Stimulated activated CD4-positive, alpha-beta T cell treated with anti-CD3 and anti-CD28 coated beads, Interleukin-15, amount 100 ng/mL, for 1 hour (primary cell): ENCODE measurements at places on chromosomes 5 and 9.

DNA sequence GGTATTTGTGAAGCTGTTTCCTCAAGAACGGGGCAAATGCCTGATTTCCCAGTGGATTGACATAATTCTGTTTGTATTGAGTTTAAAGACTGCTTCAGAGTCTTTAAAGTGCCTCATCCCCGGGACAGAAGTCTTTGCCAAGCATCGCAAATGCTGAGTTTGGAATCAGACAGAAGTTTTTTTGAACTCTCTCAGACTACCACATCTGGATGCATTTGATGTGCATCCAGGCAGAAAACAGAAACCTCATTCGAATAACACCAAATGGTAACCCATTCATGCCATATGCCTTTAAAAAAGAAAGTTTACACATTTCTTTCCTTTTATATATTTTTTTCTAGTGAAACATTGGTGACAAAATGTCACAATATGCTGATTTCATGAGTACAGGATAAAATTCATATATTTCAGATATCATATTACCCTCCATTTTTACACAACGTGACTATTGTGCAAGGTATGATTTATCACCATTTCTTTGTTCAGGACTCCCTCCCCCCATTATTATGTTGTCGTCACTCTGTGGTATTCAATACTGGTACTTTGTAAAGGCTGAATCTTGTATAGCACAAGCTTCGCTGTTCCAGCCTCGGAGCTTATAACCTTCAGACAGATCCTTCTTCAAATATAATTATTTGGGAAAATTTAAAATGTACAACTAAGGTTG is 91.1 kb downstream of the ZNF608 start:
- no peak for DNase-seq

GRCh38 chr5:5432020-5432707 is 9.7 kb downstream of the ICE1 start:
- DNase-seq, result no peak

GRCh38 chr9:14326264-14326826 is 12.4 kb upstream of the NFIB start:
- DNase-seq, result no peak

GRCh38 chr9:3458806-3459475 is 66.9 kb downstream of the RFX3 start:
- DNase-seq, result no peak

GRCh38 chr5:67802766-67803165 is 412.8 kb upstream of the PIK3R1 start:
- DNase-seq, result no peak

DNA sequence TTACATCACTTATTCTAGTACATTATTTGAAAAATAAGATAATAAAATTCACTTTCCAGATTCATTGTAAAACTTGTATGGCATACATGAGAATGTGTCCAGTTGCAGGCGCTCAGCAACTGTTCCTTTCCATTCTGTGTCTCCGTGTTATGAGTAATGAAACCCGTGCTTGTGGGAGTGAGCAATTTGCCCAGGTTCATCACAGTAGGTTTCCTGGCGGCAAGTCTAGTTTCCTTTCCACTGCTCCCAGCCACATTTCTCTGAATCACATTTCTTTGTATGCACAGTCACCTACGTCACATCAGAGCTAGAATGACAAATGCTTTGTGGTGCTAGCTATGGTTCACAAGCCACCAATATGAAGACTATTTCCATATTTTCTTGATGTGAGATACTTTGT is 39.9 kb downstream of the MOCS2 start:
- peak; percentile 4 for DNase-seq

DNA sequence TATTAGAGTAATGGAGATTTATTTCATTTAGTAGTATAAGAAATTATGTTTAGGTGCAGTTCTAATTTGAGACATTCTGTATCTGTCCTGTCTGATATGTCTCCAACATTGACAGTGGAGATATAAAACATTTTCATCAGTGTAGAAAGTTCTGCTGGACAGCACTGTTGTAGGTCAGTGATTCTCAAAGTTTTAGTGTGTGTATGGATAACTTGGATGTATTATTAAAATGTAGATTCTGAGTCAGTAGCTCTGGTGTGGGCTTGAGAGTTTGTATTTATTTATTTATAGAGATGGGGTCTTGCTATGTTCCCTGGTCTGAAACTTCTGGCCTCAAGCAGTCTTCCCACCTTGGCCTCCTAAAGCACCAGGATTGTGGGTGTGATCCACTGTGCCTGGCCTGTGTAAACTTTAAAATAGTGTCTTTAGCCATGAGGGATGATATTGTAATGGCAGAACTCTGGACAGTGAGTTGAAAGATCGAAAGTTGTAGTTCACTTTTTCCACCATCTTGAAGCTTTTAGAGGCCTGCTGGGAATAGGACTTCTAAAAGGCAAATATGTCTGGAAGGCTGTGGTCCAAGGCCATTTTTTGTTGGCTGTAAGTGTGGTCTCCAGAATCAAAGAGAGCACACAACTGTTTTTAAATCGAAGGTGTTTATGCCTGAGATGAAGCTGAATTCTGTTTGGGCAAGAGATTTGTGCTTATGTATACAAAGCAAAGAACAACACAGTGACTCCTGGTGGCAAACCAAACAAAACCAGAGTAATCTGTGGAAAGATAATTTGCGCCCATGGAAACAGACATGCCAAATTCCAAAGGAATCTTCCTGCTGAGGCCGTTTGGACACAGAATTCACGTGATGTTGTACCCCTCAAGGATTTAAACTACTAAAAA is 12.4 kb downstream of the UBAP1 start:
- DNase-seq, result no peak

- no peak for DNase-seq
These were observed 2.1 kb upstream of the MARCHF6 start for GRCh38 chr5:10351199-10351905.

DNA sequence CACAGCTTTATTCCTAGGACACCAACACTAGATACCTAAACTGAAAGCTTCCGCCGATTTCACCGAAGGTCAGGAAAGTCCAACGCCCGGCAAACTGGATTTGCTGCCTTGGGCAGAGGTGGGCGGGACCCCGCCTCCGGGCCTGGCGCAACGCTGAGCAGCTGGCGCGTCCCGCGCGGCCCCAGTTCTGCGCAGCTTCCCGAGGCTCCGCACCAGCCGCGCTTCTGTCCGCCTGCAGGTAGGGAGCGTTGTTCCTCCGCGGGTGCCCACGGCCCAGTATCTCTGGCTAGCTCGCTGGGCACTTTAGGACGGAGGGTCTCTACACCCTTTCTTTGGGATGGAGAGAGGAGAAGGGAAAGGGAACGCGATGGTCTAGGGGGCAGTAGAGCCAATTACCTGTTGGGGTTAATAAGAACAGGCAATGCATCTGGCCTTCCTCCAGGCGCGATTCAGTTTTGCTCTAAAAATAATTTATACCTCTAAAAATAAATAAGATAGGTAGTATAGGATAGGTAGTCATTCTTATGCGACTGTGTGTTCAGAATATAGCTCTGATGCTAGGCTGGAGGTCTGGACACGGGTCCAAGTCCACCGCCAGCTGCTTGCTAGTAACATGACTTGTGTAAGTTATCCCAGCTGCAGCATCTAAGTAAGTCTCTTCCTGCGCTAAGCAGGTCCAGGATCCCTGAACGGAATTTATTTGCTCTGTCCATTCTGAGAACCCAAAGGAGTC is at the start of gene CD274:
Gene CD274, plus strand, starts transcription at position 184 of the 733 bp plus-strand sequence. CDS start 5,572 bp downstream, outside the sequence.
- DNase-seq, result peak; percentile 57

DNA sequence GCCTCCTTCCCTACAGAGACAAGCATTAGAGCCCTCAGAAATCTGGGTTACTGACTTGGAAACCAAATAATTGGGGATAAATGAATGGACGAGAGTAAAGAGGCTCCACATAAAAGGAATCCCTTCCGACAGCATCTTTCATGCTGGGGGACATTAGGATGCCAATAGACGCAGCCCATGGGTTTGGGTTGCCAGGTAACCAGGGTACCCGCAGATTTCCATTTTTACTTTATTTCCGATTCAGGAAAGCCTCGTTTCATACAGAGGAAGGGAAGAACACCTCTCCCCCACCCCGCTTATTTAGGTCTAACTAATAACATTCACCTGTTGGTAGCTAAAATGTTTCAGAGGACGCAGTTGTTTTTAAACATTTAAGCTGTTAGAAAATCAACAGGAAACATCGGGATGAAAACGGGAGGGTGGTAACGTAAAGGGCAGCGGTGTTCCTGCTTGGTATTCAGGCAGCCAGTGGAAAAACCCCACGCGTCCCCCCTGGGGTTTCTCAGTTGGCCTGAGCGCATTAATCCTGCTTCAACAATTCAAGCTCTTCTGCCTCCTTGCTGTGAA is 179.5 kb downstream of the YTHDC2 start:
- DNase-seq, result no peak

- DNase-seq, result no peak
These were observed 497.0 kb downstream of the RAB3C start for GRCh38 chr5:59079622-59080620.

DNA sequence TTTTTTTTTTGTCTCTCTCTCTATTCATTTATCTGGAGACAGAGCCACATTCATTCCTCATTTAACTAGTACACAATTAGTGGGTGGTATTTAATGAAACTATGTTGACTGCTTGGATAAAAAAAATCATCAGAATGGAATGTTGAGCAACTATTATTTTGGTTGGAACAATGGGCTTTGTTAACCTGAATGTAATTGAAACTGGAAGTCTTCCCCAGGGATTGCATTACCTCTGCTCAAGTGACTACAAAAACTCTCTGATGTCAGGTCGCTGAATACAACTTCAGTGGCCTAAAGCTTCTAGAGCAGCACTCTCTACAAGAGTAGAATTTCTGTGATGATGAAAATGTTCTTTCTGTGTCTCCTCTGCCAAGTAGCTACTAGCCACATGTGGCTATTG is 295.8 kb downstream of the DEPDC1B start:
- DNase-seq, result no peak

DNA sequence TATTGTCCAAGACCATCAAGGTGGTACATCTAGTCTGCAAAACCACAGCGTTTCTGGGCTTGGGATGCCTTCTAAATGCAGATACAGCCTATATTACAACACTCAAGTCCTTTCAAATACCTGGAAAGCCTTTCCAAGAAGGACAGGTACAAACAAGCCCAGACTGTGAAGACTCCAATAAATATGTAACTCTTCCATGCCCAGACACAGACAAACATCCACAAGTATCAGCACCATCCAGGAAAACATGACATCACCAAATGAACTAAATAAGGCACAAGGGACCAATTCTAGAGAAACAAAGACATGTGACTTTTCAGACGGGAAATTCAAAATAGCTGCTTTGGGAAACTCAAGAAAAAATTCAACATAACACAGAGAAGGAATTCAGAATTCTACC is 152.7 kb upstream of the POC5 start:
- DNase-seq, result no peak

DNA sequence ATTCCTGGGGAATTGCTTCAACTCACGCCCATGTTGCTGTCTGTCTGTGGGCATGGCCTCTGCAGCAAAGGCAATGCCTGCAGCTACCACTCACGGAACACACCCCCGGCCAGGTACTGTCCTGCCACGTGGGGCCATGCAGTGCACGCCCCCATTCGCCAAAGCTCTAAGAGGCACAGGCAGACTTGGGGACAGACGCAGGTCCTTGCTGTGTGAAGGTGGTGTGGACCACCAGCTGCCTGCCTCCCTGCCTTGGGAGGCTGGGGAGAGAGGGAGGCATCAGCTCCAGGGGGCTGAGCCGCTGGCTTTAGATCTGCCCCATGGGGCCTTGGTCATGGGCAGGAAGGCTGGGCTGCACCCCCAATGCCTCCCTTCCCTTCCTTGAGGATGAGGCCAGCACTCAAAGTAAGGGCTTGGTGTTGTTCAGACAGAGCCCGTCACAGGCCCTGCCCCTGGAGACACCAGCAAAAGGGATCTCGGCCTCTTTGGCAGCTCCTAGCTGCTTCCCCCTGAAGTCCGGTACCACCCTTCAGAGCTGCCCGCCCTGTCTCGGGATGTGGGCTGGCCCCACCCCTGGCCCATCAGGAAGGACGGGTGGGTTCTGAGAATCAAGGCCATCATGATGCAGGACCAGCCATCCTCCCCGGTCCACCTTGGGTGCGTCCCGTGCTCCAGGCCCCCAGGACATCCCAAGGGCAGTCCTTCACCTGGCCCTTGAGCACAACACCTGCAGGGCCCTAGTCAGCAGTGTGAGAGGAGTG is 2.3 kb downstream of the GRIN1 start:
- no peak for DNase-seq

DNA sequence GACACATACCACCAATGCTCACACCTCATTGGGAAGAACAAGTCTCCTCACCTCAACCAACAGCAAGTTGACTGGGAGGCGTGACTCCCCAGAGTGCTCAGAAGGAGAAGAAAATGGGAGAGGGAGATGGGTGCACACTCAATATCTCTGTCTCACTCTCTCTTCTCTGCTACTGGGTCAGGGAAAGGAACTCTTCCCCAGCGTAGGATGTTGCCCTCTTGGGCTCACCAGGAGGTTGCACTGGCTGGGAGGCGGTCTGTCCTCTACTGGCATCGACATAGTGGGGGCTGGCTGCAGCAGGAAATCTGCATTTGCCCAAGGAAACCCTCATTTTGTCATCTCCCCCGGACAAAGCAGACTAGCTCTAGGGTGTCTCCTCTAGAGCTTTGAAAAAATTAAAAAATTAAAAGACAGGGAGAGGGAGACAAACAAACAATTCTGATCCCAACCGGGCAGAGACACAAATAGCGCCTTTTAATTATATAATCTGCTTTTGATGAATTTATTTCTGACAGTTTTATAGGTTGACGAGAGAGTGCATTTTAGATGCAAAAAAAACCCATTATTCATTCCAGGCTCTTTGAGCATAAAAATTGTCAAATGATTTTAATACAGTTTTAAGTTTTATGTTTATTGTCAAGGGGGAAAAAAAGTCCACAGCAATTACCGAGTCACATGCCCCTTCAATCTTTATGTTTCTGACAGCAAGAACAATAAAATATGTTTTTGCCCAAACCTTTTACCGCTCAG is 179.3 kb upstream of the MVB12B start:
- no peak for DNase-seq

GRCh38 chr9:104866191-104866590 is 61.8 kb downstream of the ABCA1 start:
- no peak for DNase-seq

GRCh38 chr9:130920762-130921299 is 18.2 kb downstream of the FIBCD1 start:
- DNase-seq, result no peak

- no peak for DNase-seq
These were observed 13.6 kb downstream of the ARHGAP26 start for GRCh38 chr5:142783601-142784341.

DNA sequence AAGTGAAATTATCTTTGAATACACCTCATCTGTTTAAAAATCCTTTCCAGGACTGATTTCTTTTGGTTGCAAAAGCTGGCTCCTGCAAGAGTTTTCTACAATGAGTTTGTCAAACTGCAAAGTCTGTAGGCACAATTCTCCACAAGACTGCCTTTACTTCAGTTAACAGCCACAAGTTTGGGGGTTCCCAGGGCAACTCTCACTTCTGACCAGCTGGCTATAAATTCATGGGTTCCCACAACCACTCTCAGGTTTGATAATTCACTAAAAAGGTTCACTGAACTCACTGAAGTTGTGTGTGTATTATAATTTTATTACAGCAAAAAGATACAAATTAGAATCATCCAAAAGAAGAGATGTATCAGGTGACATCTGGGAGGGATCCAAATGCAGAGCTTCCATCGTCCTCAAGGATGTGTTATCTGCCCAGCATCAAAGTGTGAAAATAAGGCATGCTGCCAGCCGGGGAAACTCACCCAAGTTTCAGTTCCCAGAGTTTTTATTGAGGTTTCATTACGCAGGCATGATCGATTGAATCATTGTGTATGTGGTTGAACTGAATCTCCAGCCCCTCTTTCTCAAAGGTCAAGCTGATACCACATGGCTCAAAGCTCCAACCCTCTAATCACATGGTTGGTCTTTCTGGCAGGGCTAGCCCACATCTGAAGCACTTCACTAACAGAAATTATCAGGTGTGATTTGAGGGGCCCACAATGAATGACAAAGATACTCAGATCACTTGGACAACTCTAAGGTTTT is 19.0 kb upstream of the PSIP1 start:
- DNase-seq, result no peak
